ENCODE measurements at places on chromosomes 1 and 21. TPM values are rescaled to one million over a fixed set of nuclear protein-coding genes. Genes with fewer than 3 reads are reported as not detected.

The VHLL gene
- not detected for total RNA-seq

The SLC9C2 gene
- total RNA-seq, result not detected

The KRTAP19-1 gene
- not detected for total RNA-seq

The ADAMTS4 gene
- 0.37 TPM for total RNA-seq

The LCE2B gene
- not detected for total RNA-seq

GRCh38 chr1:97145321-97145956, 423.9 kb downstream of the PTBP2 start:
- DNase-seq, result no peak

DNA sequence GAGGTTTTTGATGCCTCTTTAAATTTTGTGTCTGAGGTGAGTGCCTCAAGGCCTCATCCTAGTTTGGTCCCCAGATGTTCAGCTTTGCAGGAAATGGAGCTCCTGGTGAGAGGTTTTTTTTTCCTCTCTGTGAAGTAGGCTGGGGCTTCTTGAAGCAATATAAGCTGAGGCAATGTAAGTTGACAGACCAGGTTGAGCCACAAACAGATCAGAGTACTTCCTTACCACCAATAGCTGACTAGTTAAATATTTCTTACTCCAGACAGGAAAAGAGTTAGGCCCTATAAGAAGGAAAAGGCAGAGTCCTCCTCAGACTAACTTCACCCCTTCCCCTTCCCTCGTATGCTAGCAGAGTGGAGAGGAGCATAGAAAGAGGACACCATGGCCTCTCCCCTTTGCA, 341.0 kb downstream of the LMO4 start:
- no peak for DNase-seq

DNA sequence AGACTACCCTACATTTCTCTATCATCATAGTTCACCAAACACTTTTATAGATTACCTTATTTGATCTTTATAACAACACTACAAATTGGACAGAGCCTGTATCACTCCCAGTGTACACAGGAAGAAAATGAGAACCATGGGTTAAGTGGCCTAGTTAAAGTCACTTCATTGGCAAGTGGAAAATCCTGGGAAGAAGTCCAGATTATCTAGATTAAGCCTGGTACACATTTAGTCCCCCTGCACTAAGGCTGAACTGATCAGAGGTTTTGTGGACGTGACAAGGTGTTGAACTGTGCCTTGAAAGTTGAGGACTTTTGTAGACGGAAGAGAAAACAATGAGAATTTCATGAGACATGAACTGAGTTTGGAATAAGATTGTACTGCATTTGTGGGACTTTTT, 7.5 kb upstream of the USH2A start:
- DNase-seq, result no peak

DNA sequence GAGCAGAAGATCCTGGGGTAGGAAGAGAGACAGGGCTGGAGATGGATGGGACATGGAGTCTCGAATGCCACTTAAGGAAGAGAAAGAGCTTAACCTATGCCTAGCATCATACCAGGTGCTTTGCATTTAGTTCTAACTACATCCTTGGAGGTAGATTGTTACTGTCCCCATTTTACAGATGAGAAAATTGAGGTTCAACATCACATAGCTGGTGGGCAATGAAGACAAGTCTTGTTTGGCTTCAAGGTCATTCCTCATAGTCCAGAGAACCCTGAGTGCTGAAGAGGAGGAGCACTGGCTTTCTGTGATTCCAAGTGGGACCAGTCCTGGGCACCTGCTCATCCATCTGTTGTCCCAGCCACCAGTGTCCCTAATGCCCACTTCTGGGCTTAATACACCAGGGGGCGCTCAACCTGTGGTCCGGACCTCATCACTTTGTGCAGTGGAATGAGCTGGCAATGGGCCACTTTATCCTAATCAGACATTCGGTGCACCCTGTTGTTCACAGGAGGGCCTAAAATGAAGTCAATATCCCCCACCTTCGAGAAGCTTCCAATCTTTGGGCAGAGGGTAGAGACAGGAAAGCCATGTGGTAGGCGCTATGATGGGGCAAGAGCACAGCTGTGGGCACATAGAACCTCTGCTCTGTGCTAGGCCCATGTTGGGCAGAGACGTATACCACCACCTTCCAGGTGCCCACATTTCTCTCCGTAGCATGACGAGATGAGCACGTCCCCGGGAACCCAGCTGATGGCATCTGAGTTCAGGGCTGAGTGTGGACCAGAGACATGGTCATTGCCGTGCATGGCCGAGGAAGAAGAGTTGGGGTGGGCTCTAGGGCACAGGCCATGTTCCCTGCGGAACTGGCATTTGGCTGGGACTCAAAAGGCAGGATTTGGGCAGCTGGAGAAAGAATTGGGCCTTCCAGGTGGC, 9.2 kb downstream of the RPS6KA1 start:
- peak; percentile 63 for DNase-seq

- DNase-seq, result no peak
These were observed 190.0 kb upstream of the SAMSN1 start for GRCh38 chr21:14736162-14736561.

DNA sequence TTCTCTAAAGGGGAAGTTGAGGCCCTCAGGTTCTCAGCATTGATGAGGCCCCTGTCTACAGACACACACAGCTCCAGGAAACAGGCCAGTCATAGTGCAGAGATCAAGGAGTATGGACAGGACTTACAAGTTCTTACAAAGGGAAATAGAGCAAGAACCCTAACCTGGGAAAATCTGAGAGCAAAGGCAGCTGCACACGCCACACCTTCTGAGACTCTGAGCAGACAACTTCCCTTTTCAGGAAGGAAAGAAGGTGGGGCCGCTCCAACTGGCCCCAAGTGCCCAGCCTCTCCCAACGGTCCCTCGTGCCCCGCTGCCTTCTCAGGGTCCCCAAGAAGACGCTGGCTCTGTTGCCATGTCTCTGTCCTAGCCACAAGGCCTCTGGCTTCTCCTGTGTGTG, 3.6 kb downstream of the NOC2L start:
- no peak for DNase-seq

DNA sequence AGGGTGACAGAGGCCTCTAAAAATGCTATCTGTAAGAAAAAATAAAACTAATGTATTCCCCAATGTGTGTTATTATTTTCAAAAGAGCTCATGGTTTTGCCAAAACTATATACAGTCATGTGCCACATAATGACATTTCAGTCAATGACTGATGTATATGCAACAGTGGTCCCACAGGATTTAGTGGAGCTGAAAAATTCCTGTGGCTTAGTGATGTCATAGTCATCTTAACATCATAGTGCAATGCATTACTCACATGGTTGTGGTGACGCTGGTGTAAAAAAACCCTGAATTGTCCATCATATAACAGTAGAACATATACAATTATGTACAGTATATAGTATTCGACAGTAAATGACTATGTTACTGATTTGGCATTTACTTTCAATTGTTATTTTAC, 172.4 kb downstream of the CACNA1E start:
- DNase-seq, result no peak

GRCh38 chr1:30381266-30381665, 342.1 kb downstream of the MATN1 start:
- DNase-seq, result no peak

GRCh38 chr1:11697188-11697892, 5.8 kb downstream of the DRAXIN start:
- DNase-seq, result no peak
